ENCODE measurements at places on chromosomes 6 and 20. TPM values are rescaled to one million over a fixed set of nuclear protein-coding genes. Genes with fewer than 3 reads are reported as not detected.
A peak's percentile ranks its signal among the peaks of the same experiment; 100 is the strongest.

DNA sequence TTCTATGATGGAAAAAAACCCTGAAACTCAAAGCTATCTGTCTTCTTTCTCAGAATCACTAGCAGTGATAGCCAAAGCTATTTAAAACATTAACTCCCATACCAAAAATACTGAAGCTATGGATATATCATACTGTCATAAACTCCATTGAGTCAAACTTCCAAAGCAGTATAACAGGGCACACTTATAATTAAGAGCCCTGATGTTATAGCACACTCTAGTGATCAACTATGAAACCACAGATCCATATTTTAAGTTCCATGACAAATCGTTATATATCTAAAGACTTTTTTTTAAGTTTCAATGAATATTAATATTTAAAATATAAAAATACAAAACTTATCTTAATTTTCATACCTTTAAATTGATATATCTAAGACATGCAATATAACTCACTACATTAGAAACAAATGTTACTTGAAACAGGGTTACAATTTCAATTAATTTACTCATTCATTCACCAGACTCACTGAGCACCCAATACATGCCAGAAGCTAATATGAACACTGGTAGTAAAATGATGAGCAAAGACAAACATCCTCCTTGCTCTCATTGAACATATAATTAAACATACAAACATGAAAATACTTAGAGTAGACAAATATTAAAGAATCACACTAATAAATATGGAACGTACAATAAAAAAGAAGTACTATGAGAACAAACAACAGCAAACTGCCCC lies 69.3 kb downstream of the IBTK start:
- peak; percentile 43 for DNase-seq

DNA sequence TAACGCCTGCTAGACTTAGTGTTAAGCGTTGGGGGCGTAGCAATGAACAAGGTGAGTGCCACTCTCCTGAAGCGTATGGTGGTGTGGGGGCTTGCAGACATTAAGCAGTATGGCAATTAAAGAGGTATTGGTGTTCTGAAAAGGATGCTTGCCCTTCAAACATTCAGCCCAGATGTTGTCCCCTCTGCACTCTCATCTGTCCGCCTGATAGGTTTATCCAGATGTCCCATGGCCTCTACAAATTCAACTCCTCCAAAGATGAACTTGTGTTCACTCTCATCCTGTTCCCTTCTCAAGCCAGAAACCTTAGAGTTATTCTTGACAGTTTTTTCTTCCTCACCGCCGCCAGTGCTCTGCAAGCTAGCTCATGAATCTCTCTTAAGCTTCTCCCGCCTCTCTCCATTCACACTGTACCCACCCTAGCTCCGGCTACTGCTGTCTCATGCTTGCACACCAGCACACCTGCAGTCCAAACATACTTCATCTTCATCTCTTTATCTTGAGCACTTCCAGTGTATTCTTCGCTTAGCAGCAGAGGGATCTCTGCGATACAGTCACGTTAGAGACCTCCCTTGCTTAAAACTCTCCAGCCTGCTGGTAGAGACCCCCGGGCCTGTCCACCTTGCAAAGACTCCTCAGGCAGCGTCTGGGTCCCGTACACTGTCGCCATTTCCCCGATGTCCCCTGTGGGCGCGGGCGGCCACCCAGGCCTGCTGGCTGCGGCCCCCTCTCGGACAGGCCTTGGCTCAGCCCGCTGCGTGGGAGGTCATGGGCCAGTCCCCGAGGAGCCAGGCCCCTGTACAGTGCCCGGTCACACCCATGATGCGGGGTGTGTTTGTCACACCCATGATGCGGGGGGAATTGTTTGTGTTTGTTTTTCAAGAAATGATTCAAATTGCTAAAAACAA lies 962 bp downstream of the DDX27 start:
- DNase-seq, result no peak

- DNase-seq, result no peak
These were observed 112.0 kb upstream of the CITED2 start for GRCh38 chr6:139486476-139486799.

DNA sequence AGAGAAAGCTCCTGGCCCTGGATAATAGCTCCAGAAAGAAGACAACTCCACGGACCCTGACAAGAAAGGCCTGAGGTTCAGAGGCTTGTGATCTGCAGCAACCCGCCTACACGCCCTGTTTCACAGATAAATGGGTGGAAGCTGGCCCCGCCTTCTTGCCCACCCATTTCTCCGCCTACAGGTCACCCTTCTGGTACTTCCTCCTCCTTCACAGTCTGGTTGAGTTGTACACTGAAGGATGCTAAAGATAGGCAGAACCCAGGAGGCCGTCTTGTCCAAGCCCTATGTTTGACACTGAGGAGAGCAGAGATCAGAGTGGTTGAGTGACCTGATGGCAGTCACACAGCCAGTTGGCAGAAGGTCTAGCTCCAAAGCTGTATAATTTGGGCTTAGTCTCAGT lies 34.2 kb upstream of the MDGA1 start:
- DNase-seq, result peak; percentile 52

DNA sequence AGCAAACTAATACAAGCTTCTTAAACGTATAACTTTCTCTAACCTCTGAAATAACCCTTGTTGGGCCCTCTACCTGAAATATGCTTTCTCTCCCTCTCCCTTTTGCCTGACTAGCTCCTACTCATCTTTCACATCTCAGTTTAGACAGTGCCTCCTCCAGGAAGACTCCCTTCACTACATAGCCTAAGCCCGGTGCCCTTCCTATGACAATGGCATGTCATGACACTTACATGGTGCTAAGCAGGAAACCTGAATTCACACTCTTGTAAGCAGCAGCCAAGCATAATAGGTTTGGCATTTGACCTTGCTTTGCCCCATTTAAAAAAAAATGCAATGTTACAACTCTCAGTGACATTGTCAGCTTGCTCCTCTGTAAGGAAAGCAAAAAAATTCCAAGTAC lies 33.1 kb upstream of the FBXL4 start:
- no peak for DNase-seq

Gene SLC52A3
- 33.7 TPM for total RNA-seq

- DNase-seq, result no peak
These were observed 79.8 kb downstream of the TBC1D7 start for GRCh38 chr6:13248584-13248985.

GRCh38 chr20:59765599-59766177 lies 161.3 kb downstream of the PHACTR3 start:
- peak; percentile 50 for DNase-seq

GRCh38 chr20:53495398-53496092 lies 98.1 kb downstream of the ZNF217 start:
- no peak for DNase-seq

- DNase-seq, result no peak
These were observed 62.1 kb downstream of the GINS1 start for GRCh38 chr20:25469558-25469957.

Gene CDK5RAP1
- total RNA-seq, result 34.4 TPM

- peak; percentile 92 for DNase-seq
These were observed at the start of gene RNF144B for GRCh38 chr6:18387061-18387721. RNF144B (plus strand) TSS chr6:18387350; CDS start chr6:18399535, 12,185 bp downstream.

DNA sequence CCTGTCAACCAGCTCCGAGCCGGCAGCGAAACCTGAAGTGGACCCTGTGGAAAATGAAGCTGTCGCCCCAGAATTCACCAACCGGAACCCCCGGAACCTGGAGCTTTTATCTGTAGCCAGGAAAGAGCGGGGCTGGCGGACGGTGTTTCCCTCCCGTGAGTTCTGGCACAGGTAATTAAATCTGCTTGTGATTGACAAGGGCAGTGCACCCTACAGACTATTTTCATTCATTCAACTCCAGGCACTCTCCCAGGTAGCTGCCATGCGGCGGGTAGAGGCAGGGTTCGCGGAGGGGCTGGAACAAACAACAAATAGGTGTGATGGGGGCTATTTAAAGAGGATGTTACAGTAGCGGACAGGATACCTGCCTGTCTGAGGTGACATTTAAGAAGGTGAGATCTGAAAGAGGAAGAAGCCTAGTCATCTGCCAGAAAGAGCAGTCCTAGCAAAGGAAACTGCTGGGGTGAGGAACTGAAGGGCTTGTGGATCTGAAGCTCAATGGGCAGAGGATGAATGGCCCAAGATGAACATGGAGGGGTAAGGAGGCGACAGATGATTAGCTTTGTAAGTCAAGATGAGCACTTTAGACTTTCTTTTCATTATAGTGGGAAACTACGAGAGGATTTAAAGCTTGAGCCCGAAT lies 810 bp downstream of the MRPL18 start:
- peak; percentile 30 for DNase-seq

- DNase-seq, result no peak
These were observed 123.1 kb downstream of the CDKAL1 start for GRCh38 chr6:20657274-20657800.

- DNase-seq, result no peak
These were observed 29.9 kb upstream of the ADIG start for GRCh38 chr20:38551056-38551626.

Gene ZNF831
- total RNA-seq, result not detected

GRCh38 chr6:137715589-137716045 lies 151.4 kb upstream of the TNFAIP3 start:
- no peak for DNase-seq

Gene BTN1A1
- total RNA-seq, result not detected

Gene HCK
- total RNA-seq, result not detected

Gene BCAS4
- 4.4 TPM for total RNA-seq

Gene NKAIN4
- not detected for total RNA-seq

- peak; percentile 68 for DNase-seq
These were observed 15.6 kb upstream of the UBE2J1 start for GRCh38 chr6:89368107-89368506.

Gene BNIP5
- total RNA-seq, result 3.6 TPM

DNA sequence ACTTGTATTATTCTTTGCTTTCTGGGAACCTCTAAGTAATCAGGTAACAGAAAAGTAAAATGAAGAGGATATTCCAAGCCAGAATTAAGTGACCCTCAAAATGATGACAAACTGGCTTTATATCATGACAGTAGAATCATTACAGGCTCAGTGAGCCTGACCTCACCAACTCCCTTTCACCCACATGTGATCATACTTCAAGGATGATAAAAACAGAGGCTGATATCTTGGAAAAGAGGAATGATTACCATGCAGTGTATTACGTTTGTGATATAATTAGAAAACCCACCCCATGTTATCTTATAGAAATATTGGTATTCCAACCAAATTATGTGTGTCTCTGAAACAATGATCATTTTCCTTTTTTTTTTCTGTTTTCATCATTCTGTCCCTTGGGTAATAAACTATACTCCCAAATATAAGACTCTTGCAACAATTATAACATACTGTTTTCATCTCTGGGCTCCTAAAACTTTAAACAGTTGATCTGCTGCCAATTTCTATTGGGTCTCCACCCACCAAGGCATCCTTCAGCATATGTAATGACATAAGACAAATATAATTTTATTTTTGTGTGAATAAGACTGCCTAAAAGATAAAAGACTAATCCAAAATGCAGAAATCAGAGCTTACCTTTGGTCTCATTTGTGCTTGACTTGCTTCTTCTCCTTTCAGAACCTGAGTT lies 115.7 kb downstream of the DST start:
- DNase-seq, result no peak

DNA sequence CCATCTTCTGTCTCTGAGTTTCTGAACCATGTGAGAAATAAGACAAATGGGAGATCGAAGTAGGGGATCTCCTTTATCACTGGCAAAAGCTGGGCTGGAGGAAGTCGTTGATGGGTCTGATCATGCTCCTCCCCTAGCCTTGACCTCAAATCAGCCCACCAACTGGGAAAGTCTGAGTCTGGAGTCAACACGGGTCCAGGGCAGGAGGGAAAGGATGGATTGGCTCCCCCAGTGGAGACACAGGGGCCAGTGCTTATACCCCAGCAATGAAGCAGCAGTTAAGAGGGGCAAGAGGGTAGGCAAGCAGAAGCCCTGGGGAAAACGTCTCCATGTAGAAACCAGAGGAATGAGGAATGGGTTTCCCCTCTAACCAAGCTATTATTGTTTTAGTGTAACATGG lies 152.6 kb downstream of the TBC1D7 start:
- no peak for DNase-seq

DNA sequence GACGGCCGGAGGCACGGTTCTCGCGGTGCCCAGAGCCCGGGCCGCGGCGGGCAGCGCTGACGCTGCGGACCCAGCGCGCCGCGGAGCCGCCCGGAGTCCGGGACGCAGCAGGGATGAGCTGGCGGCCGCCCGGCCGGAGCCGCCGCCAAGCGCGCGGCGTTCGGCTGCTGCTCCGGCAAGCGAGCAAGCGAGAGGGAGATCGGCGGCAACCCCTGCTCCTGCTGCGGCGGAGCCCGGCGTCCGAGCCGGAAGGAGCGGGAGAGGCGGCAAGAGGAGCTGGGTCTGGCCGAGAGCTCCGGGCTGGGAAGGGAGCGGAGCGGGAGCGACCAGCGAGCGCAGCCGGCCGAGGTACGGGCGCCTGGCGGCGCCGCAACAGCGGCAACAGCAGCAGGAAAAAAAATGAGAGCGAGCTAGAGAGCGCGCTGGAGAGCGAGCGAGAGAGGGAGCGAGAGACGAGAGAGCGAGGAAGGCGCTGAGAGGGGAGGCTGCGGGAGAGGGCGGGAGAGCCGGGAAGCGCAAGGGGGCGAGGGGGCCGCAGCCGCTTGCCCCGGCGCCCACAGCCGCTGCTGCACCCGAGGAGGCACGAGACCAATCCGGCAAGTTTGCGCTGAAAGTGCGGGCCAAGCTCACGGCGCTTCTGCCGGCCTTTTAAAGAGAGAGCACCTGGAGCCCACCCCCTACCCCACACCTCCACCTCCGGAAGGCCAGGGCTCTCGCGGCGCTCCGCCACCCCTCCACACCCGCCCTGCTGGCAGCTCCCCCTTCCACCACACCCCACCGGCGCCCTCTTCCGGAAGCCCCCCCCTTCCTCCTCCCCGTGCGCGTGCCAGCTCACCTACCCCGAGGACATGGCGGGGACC lies 496 bp downstream of the GRM4 start:
- DNase-seq, result no peak

- DNase-seq, result no peak
These were observed 52.2 kb upstream of the NNAT start for GRCh38 chr20:37468886-37469285.

DNA sequence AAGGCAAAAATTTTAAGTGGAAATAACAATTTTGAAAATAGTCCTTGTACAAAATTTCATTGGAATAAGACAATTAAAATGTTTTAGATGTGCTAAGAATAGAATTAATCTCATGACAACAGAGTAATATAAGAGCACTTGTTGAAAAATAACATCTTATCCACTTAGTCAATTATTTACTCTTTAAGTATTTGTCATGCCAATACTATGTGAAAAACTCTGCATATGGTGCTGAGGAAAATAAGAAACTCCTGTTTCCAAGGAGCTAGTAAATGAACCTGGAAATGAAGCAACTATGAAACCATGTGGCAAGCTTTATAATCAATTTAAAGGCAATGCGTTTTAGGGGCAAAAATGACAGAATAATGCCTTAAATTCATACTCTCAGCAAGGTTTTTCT lies 42.7 kb upstream of the HCRTR2 start:
- DNase-seq, result no peak

- no peak for DNase-seq
These were observed 61.8 kb downstream of the TULP4 start for GRCh38 chr6:158374020-158374419.

- no peak for DNase-seq
These were observed 120.0 kb downstream of the GRM4 start for GRCh38 chr6:34025861-34026260.

DNA sequence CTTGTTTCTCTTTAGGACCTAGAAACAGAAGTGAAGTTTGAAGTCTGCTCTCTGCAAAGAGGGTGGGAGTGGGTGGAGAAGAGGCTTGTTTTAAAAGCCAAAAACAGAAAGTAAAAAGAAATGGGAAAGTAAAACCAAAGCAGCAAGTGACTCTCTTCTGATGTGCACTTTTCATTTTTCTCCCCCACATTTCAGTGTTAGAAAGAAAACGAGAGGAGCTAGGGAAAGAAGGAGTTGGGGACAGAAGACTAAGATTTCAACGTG lies 1.3 kb downstream of the C6orf141 start:
- no peak for DNase-seq

- peak; percentile 87 for DNase-seq
These were observed 19.5 kb upstream of the UBE2J1 start for GRCh38 chr6:89371849-89372505.

- no peak for DNase-seq
These were observed 80.6 kb upstream of the PREP start for GRCh38 chr6:105483492-105483891.
